ENCODE measurements at places on chromosomes 6 and 20. TPM values are rescaled to one million over a fixed set of nuclear protein-coding genes. Genes with fewer than 3 reads are reported as not detected.

GRCh38 chr6:5713519-5713918 is 293.2 kb downstream of the NRN1 start:
- no peaks in the 10 kb centered on the region for H3K4me1 ChIP-seq
- no peak overlapping the region for H3K27ac ChIP-seq

- H3K36me3 ChIP-seq: no peaks in the 10 kb centered on the region
- H3K4me1 ChIP-seq: no peaks in the 10 kb centered on the region
- DNase-seq: no peak
- H3K4me3 ChIP-seq: no peak overlapping the region
These were observed 121.4 kb downstream of the LAMP5 start for GRCh38 chr20:9635750-9636149.

The PRPH2 gene
- total RNA-seq: 5.1 TPM

The MUCL3 gene
- total RNA-seq: not detected
